Activated T-cell treated with anti-CD3 and anti-CD28 coated beads for 24 hours (primary cell): ENCODE measurements at places on chromosomes 7 and 10.

GRCh38 chr10:59079386-59080226 is 96.8 kb upstream of the PHYHIPL start:
- DNase-seq, result no peak

DNA sequence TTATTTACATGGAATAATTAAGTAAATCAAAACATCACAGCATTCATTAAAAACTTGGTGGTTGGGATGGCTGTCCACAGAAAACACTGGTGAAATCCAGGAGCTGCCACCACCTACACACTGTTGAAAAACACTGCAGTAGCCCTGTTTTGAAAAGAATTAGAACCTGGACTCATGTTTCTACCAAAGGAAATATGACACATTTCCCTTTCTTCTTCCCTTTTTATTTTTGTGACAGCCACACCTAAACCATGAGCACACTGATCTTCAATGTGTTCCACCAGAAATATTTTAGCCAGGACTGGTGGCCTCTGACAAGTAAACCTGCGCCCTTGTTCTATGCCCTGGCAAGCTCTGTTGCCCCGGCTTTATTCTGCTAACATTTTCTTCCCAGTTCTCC is 3.3 kb downstream of the TMEM140 start:
- DNase-seq, result no peak

DNA sequence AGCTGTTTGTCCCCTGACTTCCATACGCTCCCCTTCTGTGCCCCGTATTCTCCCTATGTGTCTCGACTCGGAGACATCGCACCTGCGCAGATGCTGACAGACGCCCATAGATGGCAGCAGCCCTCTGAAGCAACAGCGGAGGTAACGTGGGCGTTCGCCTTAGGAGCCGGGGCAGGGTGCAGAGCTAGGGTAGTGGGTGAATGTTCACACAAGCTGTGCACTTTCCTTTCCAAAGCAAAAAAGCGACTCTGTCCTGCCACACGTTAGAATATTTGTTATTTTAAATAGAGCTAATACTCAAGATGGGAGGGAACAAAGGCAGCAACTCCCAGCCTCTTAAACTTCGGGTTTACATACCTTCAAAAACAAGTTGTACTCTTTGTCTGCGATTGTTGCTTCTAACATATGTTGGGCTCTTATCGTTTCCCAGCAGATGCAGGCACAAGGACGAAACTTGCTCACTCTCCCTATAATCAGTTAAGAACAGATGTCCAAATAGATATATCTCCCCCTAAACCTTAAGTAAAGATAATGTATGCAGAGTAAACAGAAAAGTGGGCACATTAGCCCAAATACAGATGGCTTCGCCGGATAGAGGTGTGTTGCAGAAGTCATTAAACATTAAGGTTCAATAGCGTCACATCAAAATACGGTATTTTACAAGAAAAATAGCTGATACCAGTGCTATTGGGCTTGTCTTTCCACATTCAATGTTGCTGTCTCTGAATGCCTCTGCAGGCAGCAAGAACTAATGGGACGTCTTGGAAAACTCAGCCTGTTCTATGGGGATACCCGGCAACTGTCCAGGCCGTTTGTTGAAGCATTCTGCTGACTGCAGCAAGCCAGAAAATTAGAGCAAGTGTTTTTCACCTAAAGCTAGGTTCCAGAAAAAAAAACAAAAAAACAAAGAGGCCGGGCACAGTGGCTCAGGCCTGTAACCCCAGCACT is 340.3 kb upstream of the PRKCQ start:
- peak; percentile 77 for DNase-seq

DNA sequence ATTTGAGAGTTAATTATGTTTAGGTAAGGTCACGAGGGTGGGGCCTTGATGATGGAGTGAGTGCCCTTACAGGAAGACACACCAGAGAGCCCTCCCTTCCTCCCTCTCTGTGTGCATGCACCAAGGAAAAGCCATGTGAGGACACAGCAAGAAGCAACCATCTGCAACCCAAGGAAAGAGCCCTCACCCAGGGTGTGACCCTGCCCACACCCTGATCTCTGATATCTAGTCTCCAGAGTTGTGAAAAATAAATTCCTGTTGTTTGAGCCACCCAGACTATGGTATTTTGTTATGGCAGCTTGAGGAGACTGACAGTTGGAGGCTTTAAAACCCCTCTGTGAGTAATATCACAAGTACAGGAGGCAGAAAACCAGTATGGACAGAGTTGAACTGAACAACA is 15.0 kb upstream of the MCM10 start:
- no peak for DNase-seq

GRCh38 chr7:137547485-137547884 is 204.0 kb upstream of the PTN start:
- DNase-seq, result no peak

GRCh38 chr7:139681463-139681755 is 96.4 kb downstream of the HIPK2 start:
- DNase-seq, result no peak

DNA sequence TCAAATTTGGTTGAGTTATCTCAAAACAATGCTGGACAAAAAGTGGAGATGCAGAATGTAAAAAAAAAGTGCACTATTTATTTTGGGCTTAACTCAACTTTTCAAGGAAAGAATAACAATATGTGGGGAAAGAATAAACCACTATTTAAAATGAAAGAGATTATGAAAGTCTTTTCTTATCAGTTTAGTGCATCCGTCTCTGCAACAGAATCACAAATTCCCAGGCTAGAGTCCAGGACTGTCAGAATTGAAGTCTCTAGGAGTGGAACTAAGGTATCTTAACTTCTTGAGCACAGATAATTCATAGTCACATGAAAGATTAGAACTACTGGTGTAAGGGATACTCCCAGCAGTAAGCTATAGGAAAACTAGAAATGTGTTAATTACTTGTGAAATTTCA is 1200.3 kb upstream of the LRRN3 start:
- no peak for DNase-seq

GRCh38 chr7:47556511-47557180 is 25.3 kb downstream of the TNS3 start:
- no peak for DNase-seq

- no peak for DNase-seq
These were observed 325.6 kb upstream of the MAGI2 start for GRCh38 chr7:79778786-79779770.

DNA sequence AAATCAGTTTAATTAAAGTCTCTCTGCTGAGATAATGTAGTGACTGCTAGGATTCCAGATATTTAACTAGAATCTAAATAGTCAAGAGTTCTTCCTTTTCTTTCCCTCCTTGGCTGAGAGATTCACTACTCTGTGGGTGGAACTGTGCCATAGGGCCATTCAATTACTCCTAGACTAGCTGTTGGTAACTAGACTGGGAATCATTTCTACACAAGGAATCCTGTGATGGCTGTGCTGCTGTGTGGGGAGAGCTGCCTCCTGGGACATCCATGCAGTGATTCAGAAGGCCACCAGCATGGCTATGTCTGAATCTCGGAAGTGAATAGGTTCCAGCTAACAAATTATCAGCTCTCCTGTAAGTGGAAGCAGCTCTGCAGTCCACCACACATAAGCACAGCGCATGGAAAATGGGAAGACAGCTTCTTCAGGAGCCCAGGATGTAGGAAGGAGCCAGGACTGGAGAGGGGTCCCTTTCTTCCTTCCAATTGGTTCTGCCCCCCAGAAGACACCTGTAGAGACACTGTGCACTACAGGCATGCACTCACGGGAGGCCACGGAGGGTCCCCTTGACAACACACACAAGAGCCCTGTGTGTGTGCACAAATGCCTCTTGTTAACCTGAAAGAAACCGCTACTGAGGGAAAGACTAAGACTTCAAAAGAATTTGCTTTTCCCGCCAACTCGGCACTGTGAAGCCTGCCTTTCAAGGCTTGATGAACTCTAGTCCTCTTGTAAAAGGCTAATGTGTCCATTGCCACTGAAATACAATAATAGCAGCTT is 66.5 kb downstream of the SCRN1 start:
- no peak for DNase-seq

GRCh38 chr7:33642312-33642711 is 263.0 kb upstream of the BMPER start:
- DNase-seq, result no peak

DNA sequence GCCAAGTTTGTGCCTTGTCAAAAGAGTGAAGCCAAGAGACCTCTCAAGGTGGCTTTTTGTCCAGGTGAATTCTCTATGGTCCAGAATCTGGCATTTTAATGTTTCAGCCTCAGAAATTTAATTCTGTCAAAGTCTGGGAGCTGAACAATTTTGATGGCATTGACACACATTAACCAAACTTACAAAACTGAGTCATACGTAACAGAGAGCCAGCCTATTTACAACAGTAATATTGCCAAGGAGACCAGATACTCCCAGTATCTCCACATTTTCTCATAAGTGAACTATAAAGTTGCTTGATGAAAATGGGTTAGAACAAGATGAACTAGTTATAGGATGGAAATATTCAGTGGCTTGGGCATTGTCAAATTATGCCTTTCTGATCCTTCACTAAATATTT is 43.8 kb downstream of the PDE6C start:
- no peak for DNase-seq

GRCh38 chr7:36348256-36348655 is 41.4 kb upstream of the ANLN start:
- no peak for DNase-seq

DNA sequence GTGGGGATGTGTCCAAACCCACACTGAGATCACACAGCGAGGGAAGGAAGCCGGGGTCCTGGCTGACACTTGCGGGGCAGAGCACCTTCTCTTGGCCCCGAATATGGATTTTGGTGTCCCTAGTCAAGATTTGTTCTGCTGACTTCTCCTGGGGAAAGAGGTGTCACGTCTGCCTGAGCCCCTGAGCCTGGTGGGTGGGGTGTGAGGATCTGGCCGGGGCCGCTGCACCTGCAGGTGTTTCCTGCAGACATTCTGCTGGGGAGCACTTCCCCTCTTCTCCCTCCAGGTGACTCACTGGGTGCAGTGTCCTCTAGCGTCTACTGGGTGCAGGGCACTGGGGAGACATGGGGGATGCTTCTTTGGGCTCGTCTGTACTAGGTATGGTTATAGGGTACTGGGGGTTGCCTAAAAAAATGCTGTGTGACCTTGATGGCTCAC is 99.2 kb downstream of the GRK5 start:
- peak; percentile 61 for DNase-seq

GRCh38 chr7:39667341-39667923 is 44.1 kb downstream of the RALA start:
- DNase-seq, result no peak

- DNase-seq, result no peak
These were observed 4.4 kb downstream of the LDB1 start for GRCh38 chr10:102115775-102116174.

- no peak for DNase-seq
These were observed 118.8 kb downstream of the RSU1 start for GRCh38 chr10:16698461-16698860.

DNA sequence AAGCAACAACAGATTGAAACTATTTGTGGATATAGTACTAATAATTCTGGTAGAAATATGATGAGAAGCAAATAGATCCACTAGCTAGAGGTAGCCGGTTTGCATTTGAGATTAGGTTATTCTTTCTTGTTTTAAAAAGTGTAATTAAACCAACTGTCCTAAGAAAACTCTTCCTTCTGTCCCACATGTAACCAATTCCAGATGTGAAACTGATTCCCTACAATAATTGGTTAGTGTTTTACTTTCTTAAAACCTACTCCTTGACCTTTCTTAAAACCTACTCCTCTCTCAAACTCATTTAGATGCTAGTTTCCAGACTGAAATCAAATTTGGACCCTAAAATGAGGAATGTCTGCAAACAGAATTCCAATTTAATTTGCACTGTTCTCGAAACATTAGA is 521.5 kb downstream of the SUGCT start:
- DNase-seq, result no peak

- DNase-seq, result no peak
These were observed 93.1 kb downstream of the AUTS2 start for GRCh38 chr7:69691327-69691726.

DNA sequence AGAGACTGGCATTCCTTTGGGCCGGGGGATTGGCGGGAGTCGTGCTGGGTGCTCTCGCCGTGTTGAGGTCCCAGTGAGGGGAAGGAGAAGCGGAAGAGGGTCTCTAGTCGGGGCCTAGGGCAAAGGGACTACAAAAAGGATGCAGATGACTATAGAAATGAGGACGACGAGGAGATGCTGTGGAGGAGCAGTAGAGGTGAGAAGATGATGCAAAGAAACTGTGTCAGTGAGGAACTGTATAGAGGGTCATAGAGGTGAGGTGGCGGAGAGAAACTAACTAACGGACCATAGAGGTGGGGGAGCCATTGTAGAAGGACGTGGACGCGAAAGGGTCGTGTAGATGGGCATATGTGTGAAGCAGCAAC is 324 bp downstream of the TWNK start:
- DNase-seq, result no peak

DNA sequence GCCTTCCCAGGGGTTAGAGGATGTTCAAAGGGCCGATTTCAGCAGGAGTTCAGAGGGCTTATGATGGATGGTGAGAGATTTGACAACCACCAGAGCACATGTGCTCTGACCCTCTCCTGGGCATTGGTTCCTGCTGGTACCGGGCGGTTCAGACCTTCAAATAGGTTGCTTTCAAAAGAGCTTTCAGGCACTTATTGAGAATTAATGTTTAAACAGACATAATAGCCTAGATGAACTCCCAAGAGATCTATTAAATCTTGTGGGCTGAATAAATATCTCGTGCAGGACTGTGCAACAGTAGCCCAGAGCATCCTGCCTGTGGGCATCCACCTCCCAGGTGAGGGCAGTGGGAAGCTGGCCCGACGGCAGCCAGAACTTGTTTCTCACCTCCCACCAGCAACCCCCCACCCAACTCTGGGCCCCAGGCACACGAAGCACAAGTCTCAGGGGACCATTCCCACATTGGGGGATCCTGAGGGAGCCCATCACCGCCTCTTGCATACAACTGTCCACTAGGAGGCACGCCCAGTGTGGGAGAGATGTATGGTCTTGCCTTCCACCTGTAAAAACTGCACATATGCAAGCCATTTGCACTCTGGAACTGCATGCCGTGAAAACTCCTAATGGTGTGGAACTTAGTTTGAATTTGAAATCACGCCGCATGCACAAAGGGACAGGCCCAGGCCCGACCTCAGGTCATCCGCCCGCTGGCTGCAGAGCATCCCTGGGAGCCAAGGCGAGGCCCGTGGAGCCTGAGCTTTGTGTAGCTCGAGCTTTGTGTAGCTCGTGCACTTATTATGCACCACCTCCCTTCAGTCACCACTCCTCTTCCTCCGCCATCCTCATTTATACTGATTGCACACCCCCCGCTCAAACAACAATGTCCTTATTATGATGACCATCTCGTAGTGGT is 147.8 kb downstream of the ADCY1 start:
- DNase-seq, result no peak

- no peak for DNase-seq
These were observed 5.7 kb downstream of the ATG9B start for GRCh38 chr7:151018421-151019129.

GRCh38 chr7:55073051-55073511 is 54.3 kb downstream of the EGFR start:
- no peak for DNase-seq

DNA sequence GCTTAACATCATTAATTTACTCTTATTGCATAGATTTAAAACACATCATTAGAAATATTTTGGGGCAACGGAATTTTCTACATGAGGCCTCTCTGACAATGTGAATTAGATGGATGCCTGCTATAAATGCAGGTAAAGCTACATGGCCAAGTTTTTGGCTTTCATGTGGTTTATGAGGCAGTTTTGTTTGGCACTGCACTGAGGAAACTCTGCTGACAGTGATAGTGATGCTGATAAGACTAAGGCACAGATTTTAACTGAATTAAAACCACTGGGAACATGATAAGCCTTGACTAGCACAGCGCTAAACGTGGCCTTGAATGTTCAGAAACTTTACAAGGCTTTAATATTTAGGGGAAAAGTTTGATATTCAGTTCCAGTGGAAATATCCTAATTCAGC is 114.3 kb upstream of the NOBOX start:
- no peak for DNase-seq
